Natural killer cell (primary cell): ENCODE measurements at places on chromosomes 11 and 22. TPM values are rescaled to one million over a fixed set of nuclear protein-coding genes. Genes with fewer than 3 reads are reported as not detected.

DNA sequence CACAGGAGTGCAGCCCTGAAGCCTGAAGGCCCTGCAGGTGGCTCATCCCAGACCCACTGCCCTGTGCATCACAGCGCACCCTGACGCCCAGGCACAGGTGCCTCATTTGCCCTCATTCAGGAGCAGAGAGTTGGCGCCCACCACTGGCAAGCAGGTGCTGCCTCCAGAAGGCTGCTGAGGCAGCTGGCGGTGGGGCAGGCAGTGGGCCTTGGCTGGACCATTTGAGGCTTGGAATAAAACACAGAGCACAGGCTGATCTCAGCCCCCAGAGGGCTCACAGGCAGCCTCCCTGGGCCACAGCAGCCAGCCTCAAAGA lies 1151.9 kb downstream of the BRD1 start:
- DNase-seq: no peak

GAL3ST1 gene
- total RNA-seq: not detected

ELP4 gene
- 22.8 TPM for total RNA-seq

GRCh38 chr11:35938231-35938630 lies 5.6 kb upstream of the LDLRAD3 start:
- no peak for DNase-seq

KCNJ1 gene
- not detected for total RNA-seq
